ENCODE measurements at places on chromosomes 6 and 20. TPM values are rescaled to one million over a fixed set of nuclear protein-coding genes. Genes with fewer than 3 reads are reported as not detected.

FAM217A gene
- total RNA-seq: not detected

RBPJL gene
- not detected for total RNA-seq

ACTL10 gene
- total RNA-seq: 8.5 TPM

PDE10A gene
- 13.5 TPM for total RNA-seq

GTF3C6 gene
- 98.1 TPM for total RNA-seq

BPIFB1 gene
- not detected for total RNA-seq

NRSN1 gene
- total RNA-seq: 0.45 TPM

OTOR gene
- not detected for total RNA-seq

BTN1A1 gene
- 0.23 TPM for total RNA-seq

PRND gene
- 589 TPM for total RNA-seq

SLC17A1 gene
- total RNA-seq: 0.51 TPM

SLPI gene
- total RNA-seq: 168 TPM

HCRTR2 gene
- total RNA-seq: not detected

ATP6V1G2 gene
- total RNA-seq: 0.36 TPM

ALDH8A1 gene
- 7.6 TPM for total RNA-seq

DLL1 gene
- total RNA-seq: 16.0 TPM

SLC52A3 gene
- total RNA-seq: 221 TPM

LPA gene
- total RNA-seq: 0.85 TPM

OR2J1 gene
- total RNA-seq: 0.68 TPM

GPR63 gene
- total RNA-seq: 0.96 TPM

ADGRF1 gene
- 5.6 TPM for total RNA-seq

TULP1 gene
- total RNA-seq: not detected

WFDC5 gene
- total RNA-seq: 2.3 TPM

Data from prostate gland (tissue), 2 donors.